NCI-H1105 treated with DMSO at 0.1 percent for 48 hours (cell line): ENCODE measurements at places on chromosomes 6 and 20.

GRCh38 chr6:6057442-6058053 is 50.8 kb upstream of the NRN1 start:
- DNase-seq: peak; percentile 72

GRCh38 chr20:24784607-24785006 is 164.5 kb upstream of the CST7 start:
- DNase-seq: no peak

GRCh38 chr20:53789989-53790675 is 196.5 kb upstream of the ZNF217 start:
- no peak for DNase-seq

DNA sequence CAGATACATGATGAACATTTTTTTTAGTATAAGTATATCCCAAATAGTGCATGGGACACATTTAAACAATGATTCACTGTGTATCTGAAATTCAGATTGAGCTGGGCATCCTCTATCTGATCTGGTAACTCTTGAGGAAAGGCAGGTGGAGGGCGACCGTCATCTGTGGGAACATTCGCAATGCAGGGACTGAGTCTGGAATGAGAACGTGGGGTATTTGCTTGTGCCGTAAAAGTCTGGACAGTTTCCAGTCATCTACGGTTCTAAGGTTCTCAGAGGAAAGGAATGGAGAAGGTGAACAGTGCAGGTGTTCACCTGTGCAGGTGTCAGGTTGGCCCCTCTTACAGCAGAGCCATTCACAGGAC is 22.6 kb downstream of the CTCFL start:
- DNase-seq: no peak

DNA sequence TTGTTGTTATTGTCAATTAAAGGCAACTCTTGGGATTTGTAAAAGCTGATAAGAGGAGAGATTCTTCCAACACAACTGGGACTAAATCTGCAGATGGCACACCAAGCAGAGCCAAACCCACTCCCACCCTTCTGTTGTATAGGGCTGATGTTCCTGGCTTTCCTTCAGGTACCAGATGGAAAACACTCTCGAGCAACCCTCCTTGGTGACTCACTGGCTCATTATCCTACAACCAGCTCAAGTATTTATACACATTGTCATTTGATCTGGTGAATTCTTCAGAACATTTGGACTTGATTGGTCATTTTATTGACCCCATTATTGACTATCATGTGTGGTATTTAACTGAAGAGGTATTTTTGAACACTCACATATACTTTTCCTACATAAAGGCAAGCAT is 190.3 kb upstream of the PCSK2 start:
- peak; percentile 44 for DNase-seq

- no peak for DNase-seq
Observed at GRCh38 chr6:137259349-137259748, 40.2 kb upstream of the IFNGR1 start.
